ENCODE measurements at places on chromosomes 2 and 18.

DNA sequence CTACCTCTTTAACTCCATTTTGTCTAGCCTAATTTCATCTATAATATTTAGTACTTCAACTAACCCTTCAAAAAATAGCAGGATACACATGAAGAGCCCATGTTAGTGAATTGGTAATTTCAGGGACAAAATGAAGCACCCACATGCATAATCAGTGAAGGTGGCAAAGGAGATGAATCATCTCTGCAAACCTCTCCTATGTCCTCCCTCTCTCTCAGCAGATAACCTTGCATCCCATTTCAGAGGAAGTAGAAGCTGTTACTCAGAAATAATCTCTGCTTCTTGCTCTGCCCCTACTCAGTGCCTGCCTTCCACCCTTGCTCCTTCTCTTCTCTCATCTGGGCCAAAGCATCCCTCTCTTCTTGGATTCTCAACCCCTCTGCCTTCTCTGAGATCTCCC is 60.2 kb upstream of the CAVIN2 start:
- no peak for DNase-seq

GRCh38 chr2:226652369-226652768 is 147.3 kb downstream of the IRS1 start:
- peak; percentile 97 for DNase-seq

DNA sequence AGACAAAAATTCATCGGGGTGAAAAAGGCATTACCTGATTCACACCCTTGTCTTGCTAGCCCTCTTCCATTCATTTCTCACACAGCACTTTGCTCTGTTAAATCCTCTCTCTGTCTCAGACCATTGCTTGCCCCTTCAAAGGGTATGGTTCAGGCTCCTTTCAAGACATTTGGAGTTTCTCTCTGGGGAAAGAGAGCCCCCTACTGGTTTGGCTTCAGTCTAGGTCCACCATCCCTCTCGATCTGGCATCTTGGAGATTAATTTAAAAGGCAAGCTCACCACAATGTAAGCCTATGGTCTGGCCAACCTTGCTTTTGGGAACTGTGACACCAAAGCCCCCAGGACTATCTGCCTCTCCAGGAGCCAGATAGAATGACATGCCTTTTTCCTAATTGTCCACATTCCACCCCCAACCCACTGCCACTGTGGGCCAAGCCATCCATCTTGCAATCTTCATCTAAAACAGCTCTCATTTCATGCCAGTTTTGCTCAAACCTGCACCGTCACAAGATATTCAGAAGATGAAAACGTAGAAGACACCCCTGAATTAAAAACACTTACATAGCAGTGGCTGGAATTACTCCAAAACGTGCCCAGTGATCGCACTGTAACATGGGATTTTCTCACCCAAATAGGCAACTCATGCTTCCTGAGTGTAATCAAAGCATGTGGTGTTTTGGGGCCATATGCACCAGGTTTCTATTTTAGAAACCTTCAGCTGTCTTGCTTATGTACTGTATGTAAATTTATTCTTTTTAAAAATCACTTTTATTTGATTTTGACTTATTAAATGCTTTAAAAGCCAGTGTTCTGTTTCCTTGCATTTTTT is 93.9 kb downstream of the FARSB start:
- peak; percentile 37 for DNase-seq

- DNase-seq: peak; percentile 11
Observed at GRCh38 chr18:58076052-58076451, 32.0 kb downstream of the NEDD4L start.

GRCh38 chr18:63177259-63177658 is 142.3 kb downstream of the BCL2 start:
- DNase-seq: no peak

GRCh38 chr2:113202305-113203216 is 28.8 kb downstream of the PSD4 start:
- DNase-seq: no peak

- DNase-seq: no peak
Observed at GRCh38 chr18:53677480-53677879, 547.0 kb downstream of the MBD2 start.

- DNase-seq: no peak
Observed at GRCh38 chr2:219107758-219108157, 47.0 kb upstream of the IHH start.

DNA sequence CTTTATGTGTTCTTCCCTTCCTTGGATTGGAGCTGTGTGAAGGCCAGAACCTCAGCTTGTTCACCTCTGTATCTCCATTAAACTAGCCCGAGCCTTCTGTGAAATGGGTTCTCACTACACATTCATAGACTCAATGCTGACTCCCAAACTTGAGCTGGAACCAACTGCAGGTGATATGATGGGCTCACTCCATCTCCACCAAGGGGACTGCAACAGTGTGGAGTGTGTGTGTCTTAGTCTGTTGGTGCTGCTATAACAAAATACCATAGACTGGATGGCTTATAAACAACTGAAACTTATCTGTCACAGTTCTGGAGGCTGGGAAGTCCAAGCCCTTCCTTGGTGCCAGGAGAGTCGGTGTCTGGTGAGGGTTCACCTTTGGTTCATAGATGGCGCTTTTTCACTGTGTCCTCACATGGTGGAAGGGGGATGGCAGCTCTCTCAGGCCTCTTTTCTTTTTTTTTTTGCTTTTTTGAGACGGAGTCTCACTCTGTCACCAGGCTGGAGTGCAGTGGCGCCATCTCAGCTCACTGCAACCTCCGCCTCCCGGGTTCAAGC is 94.2 kb upstream of the MAP4K3 start:
- no peak for DNase-seq

DNA sequence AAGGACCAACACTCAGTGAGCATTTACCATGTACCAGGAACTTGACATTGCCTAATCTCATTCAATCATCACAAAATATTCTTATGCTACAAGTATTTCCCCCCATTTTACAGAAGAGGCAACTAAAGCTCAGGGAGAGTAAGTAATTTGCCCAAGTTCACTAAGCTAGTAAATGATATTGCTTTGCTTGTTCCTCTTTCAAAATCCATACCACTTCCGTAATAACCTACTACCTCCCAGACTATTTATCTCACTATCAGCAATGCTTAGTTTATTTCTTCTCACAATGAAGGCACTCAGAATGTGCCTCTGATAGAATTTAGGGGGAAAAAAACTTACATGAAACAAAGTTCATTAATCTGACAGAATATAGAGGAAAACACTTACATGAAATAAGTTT is 1070.9 kb upstream of the FANCL start:
- DNase-seq: no peak

GRCh38 chr18:53909668-53910067 is 314.8 kb downstream of the MBD2 start:
- DNase-seq: no peak

DNA sequence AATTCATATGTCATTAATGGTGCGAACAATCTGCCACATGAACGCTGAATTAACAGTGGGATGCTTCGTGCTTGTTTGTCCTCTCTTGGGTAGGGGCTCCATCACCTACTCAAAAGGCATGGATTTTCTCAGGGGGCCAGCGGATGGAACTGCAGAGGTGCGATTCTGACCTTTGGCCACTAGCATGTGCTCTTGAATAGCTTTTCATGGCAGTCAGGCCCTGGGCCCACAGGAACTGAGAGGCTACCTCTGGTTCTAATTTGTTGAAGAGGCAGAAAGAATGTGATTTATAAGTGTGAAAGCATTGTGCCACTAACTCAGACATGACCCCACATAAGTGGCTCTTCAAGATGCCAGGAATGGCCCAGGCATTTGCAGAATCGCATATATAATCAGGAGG is 283.2 kb downstream of the INSIG2 start:
- peak; percentile 74 for DNase-seq

GRCh38 chr2:19059076-19059475 is 299.3 kb downstream of the OSR1 start:
- no peak for DNase-seq

DNA sequence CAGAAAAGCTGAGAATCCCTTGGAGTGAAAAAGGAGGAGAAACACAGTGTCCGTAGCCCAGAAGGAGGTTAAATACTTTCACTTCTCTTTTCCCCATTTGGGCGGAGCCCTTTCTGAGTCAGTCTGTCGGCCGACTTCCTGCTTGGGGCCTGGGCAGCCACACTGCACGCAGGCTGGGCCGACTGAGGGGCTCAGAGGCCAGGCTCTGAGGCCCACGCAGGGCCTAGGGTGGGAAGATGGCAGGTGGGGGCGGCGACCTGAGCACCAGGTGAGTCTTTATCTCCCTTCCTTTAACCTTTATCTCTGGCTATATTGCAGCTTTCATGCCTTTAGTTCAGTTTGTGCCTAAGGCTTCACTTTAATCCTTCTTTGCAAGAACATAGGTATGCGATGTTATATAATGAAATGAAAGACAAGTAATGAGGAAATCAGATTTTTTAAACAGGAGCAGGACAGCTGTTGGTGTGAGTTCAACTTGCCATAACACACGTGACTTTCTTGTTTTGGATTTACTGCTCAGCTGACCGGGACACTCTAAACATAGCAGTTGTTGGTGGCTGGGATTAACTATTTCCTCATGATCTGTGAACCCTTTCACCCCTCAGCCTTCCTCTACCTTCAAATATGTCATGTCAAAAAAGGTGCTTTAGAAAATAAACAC is at the start of gene SP100:
Gene SP100 (plus strand): TSS at position 141 of the 661 bp plus-strand sequence. CDS start 96 bp downstream, at position 237.
- peak; percentile 81 for DNase-seq
